Muscle of arm (tissue), 14 donors: ENCODE measurements at places on chromosomes 5 and 9.

GRCh38 chr9:76374783-76375559, 19.3 kb downstream of the RFK start:
- peak; percentile 35 for DNase-seq

DNA sequence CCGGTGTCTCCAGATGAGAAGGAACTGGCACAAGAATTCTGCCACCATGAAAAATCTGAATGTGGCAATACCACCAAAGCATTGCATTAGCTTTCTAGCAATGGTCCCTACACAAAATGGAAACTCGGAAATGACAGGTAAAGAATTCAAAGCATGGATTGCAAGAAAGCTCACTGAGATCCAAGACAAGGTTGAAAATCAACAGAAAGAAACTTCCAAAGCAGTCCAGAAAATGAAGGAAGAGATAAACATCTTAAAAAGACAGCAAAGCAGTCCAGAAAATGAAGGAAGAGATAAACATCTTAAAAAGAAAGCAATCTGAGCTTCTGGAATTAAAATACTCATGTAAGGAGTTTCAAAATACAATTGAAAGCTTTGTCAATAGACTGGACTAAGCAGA, 16.8 kb upstream of the GRXCR2 start:
- no peak for DNase-seq

- no peak for DNase-seq
These were observed 8.1 kb downstream of the TRIP13 start for GRCh38 chr5:900781-901180.

DNA sequence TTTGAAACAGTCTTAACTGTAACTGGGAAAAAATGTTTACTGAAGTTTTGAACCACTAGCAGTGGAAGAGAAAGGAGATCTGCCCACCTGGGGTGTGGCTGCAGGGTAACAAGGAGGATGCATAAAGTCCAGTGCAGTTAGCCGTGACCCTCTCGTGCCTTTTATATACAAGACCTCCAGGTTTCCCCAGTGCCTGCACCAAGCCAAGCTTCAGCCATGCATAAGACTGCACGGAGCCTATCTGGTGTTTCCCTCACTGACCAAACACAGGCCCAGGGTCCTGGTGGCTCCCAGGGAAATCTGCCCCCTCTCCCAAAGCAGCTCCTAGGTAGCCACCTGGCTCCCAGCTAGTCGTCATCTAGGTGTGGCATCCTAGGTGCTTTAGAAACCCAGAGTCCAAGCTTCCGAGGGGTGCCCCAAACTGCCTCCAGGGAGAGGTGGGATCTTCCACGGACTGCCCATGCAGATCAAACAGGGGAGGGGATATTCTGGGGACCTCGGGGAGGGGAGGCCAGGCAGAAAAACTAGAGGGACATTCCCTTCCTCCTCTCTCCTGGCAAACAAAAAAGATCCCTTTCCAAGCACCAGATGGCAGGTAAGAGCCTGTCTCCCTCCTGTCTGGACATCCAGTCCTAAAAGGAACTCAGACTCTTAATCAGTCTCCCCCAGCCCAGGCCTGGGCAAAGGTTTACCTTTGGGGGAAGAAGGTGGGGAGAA, 2.7 kb downstream of the SHB start:
- DNase-seq = no peak

DNA sequence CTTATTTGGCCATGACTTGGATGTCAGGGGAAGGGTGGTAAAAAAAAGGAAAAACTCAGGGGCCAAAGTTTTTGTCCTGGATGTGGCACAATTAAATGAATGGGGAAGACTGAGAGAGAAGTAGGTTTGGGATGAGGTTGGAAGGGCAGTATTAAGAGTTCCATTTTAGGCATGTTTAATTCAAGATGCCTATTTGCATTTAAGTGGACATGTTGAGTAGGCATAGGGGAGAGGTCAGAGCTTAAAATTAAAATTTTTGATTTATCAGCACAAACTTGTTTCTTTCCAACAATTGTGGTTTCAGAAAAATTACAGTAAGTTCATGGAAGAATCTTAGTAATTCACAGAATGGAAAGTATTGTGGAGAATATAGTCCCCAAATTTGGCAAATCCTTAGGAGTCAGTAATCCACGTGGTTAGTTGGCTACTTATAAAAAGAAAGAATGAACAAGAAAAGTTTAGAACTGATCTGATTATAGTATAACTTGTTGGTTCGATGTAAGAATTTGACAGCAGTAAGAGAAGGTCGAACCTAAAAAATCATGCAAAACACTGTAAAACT, 265.9 kb downstream of the SAXO1 start:
- no peak for DNase-seq

GRCh38 chr5:36054647-36055046, 12.0 kb downstream of the UGT3A2 start:
- DNase-seq = no peak

GRCh38 chr9:98516205-98516896, 192.4 kb downstream of the GABBR2 start:
- no peak for DNase-seq

- DNase-seq = no peak
These were observed 9.4 kb downstream of the OR2K2 start for GRCh38 chr9:111320631-111321030.

GRCh38 chr9:5485378-5486085, 24.8 kb upstream of the PDCD1LG2 start:
- no peak for DNase-seq

DNA sequence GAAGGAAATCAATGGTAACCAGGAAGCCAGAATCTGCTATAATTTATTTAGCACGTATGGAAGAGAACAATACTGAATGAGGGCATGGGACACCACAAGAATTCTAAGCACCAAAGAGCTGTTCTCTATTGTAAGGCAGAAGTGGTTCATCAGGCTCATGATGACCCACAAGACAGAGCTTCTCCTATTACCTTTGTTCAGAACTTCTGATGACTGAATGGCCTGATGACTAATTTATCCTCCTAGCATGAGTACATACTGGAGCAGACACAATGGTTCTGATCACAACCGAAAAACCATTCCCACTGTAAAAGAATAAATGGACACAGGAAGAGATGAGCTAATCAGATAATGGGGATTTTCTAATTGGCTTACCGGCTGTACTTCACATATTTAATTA, 329.8 kb upstream of the PDE4D start:
- DNase-seq = no peak

- no peak for DNase-seq
These were observed 9.0 kb downstream of the ABHD17B start for GRCh38 chr9:71901695-71902597.

GRCh38 chr9:81028504-81028903, 660.8 kb downstream of the TLE1 start:
- no peak for DNase-seq

- DNase-seq = no peak
These were observed 61.7 kb upstream of the PPP2R2B start for GRCh38 chr5:146940295-146940694.

DNA sequence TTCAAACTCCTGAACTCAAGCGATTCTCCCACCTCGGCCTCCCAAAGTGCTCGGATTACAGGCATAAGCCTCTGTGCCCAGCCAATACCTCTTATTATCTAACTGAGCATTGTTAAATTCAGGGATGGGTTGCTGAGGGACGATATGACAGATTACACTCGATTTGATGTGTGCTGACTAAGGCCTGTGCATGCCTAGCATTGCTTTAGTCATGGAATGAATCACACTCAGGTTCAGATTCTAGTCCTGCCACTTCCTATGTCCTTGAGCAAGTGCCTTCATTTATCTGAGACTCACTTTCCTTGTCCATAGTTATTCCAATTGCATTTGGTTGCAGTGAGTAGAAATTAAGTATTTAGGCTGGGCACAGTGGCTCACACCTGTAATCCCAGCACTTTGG, 19.5 kb downstream of the THBS4 start:
- no peak for DNase-seq

- DNase-seq = no peak
These were observed 7.7 kb upstream of the RPL26L1 start for GRCh38 chr5:172951371-172952033.

DNA sequence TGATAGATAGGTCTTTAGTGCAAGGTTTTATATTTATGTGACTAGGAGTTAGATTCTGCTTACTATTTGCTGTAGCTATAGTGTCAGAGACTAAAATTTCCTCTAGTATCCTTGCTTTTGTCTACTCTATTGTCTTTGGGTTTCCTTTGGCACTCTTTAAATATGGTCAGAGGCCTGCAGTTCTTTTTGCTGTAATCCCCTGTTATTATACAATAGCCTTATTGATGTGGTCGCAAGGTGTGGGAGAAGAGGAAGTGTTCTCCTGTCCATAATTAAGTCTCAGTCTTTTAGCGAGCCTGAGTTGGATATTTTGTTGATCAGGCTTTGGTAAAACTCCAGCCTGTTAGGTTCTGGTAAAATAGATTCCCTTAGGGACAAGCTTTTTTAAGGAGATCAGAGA, 34.9 kb downstream of the LURAP1L start:
- no peak for DNase-seq

DNA sequence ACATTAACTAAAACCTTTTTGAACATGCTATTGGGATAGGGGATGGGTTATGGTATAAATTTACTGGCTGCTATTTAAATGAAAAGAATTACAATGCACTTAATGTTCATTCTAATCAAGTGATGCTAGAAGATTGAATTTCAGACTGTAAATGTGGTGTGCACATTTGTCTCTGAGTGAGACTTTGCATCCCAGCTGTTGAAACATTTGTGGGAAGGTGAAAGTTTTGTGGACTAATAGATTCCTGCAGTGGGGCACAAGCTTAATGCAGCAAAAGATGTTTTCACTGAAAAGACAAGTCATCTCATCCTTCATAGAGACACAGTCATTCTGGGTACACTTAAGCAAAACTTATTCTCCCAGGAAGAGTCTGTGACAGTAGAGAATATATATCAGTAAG, 323.6 kb downstream of the NFIB start:
- DNase-seq = no peak

DNA sequence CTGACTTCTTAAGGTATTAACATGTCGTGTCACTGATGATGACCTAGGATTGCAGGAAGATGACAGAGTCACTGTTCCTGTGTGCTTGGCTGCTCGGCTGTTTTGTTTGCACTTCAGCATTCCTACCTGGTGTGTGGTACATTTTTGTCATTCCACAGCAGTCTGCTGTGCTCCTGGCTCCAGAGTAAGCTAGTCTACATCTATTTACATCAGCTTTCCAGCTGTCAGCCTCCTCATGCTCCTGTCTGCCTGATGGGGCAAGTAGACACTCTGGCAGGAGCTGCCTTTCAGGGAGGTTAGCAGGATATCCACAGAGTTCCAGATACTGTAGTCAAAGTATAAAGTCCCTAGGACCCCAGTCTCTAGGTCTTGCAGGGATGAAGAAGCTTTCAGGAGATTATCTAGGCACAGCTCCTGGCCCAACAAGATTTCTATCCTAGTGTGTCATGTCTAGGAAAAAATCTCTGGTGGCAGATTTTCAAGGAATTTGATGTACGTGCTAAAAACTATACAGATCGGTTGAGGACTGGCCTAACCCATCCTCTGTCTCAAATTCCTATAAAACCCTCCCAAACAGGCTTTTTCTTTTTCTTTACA, 28.4 kb downstream of the RUSC2 start:
- DNase-seq = no peak
